WTC11 (cell line): ENCODE measurements at places on chromosomes 3 and 15.

GRCh38 chr15:74788683-74789151, 6.8 kb downstream of the CSK start:
- peak; percentile 48 for DNase-seq

GRCh38 chr3:101939361-101940049, 90.2 kb downstream of the NFKBIZ start:
- DNase-seq = no peak

DNA sequence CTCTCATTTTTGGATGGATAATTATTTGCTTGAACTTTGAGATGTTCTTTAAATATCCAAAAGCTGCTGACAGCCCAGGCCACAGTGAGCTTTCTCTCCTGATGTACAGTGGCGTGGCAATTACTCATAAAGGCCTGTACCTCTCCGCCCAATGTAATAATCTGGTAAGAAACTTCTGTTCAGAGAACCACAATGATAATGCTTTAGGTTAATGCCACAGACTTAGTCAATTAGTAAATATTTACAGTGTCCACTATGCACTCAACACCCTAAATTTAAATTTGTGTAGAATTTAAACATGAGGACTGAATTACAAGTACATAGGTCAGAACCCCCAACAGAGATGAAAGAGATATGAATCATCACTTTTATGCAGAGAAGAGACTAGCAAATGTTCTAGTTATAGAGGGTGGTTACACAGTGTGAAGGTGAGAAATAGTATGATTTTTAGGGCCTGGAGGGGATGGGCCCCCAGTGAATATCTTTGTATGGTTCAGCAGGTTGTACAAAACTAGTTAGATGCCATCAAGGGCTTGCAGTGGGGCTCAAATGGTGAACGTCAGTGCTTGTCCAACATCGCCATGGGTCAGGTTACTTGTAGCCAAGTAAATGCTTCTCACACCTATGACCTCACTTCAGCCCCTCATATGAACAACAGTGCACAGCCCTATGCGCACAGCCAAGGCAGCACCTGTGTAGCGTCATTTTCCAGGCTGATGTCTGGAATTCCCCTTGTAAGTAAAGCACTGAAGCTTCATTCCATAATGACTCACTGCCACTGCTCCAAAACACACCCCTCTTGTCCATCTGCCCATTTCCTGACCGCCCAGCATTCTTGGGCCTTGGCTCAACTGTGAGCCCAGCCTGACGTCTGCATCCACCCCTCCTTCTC, 13.3 kb downstream of the ABHD2 start:
- no peak for DNase-seq

DNA sequence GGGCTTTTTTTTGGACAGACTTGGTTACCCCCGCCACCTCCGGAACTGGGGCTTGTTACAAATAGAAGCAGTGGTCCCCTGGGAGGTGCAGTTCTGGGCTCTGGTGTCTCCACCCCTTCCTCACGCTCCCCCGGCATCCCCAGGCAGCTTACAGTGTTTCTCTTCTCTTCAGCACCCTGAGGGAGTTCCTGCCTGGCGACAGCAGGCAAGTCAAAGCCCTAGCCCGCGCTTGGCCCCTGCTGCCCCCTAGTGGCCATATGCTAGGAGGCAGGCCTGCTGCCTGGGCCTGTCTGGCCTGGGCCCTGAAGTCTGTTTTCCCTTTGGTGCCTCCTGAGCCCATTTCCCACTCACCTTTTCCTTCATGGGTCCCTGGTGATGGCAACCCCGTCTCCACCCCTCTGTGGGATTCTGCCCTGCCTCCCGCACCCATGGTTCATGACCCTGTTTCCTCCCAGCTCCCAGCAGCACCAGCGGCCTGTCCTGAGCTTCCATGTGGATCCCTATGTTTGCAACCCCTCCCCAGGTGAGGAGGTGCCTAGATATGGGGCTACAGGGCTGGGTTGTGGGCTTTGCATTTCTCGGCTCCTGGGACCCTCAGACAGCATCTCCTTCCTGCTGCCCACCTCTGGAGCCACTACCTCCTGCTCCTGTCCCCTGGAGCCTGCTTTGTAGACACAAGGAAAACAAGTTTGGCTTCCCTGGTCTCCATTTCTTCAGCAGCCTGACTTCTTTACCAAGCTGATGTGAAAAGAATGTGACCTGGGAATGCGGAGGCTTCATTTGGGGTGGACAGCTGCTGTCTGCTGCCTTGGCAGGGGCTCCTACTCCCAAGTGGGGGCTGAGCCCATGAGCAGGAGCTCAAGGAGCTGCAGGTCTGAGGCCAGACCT, 2.2 kb downstream of the SNX22 start:
- peak; percentile 96 for DNase-seq

DNA sequence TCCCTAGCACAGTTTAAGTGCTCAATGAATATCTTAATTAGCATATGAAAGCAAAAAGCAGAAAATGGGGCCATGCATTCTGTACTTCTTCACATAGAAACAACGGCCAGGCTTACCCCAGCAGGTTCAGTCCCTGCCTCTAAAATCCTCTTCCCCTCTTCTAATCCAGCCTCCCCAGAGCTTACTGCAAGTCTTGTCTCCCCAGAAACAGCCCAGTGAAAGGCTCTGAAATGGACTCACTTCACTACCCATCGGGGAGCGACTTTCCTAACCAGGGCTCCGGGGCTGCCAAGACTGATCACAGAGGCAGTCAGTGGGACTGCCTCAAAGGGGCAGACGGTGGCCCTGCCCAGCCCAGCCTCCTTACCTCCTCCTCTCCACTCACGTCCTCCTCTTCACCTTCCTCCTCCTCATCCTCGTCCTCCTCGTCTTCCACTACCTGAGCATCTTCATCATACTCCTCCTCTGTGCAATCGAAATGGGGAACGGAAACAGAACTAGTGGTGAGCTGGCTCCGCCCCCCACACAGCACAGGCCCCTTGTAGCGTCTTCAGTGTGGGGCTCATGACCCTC, 38.0 kb downstream of the ANP32A start:
- no peak for DNase-seq

GRCh38 chr3:188007897-188008296, 146.1 kb upstream of the LPP start:
- DNase-seq = no peak

DNA sequence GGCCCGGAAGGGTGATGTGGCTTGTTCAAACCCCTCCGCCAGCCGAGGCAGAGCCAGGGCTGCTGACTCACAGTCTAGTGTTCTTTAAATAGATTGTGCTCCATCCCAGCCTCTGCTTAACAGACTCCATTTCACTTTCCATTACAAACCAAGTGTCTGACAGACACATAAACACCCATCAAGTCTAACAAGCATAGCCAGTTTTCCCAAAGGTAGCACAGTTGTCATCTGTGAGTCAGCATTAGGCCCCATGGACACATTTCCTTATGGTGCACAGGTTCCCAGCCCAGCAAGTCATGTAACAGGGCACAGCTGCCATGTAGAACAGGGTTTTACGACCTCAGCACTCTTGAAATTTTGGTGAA, 109.9 kb upstream of the RAP2B start:
- no peak for DNase-seq

GRCh38 chr3:161744366-161744765, 247.8 kb downstream of the OTOL1 start:
- DNase-seq = no peak

- no peak for DNase-seq
Observed at GRCh38 chr3:51947215-51947900, 5.2 kb downstream of the PARP3 start.

- no peak for DNase-seq
Observed at GRCh38 chr3:39407259-39407629, 724 bp downstream of the RPSA start.

GRCh38 chr3:11140713-11141104, 13.6 kb upstream of the HRH1 start:
- no peak for DNase-seq

DNA sequence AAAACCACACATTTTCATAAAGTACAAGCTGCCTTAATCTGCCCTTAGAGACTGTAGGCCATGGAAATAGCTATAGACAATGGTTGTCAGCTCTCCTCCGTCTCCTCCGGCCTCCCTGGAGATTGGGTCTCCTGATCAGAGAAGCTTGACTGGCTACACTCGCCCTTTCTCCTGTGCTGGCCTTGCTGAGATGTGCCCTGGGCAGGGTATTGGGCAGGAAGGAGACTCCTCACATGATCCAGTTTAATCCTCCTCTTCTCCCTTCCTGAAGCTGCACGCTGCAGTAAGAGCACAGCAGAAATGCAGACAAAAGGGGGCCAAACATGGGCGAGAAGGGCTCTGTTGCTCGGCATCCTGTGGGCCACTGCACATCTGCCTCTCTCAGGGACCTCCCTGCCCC, at the start of gene SLC24A5:
Gene SLC24A5 (plus strand): TSS at position 246 of the 400 bp plus-strand sequence. CDS start 55 bp downstream, at position 301.
- no peak for DNase-seq

GRCh38 chr15:38002883-38003477, 68.5 kb downstream of the TMCO5A start:
- peak; percentile 79 for DNase-seq

- DNase-seq = no peak
Observed at GRCh38 chr3:141915766-141916165, 39.3 kb downstream of the ATP1B3 start.

GRCh38 chr15:83838763-83839162, 184.8 kb downstream of the ADAMTSL3 start:
- DNase-seq = no peak

- no peak for DNase-seq
Observed at GRCh38 chr3:68751888-68752287, 180.5 kb downstream of the TAFA4 start.

- no peak for DNase-seq
Observed at GRCh38 chr15:52361494-52361893, 65.9 kb upstream of the MYO5C start.

DNA sequence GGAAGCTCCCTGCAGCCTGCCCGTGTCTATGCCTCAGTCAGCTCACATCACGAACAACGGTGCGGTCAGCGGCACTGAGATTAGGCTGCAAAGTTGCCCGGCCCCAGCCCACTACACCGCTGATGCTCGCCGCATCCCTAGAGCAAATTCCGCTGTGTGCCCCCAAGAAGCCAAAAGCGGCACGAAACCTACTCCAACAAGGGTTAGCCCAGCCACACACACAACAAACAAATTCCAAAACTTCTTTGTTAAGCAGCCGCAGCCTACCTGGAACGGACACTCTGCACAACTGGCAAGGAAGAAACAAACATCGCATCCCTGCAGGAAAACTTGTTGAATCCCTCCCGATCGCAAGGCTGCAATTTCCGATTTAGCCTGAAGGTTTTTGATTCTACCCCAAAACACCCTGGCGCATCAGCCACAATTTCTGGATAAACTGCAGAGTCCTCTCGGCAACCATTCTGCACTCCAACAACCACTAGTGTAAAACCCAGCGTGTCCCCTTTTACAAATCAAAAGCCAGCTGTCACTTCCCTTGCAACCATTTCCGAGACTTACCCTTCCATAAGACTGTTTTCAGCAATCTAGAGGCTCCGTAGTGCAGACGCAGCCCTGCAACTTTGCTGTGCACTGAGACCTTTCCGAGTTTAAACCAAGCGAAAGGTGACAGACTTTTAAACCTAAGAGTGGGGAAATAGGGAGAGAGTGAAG, 449 bp downstream of the ROBO1 start:
- DNase-seq = peak; percentile 25

- DNase-seq = no peak
Observed at GRCh38 chr3:105233010-105233409, 133.7 kb upstream of the ALCAM start.

GRCh38 chr3:175593331-175593730, 734.2 kb downstream of the NAALADL2 start:
- no peak for DNase-seq

- no peak for DNase-seq
Observed at GRCh38 chr3:12959838-12960378, 113.3 kb downstream of the IQSEC1 start.

GRCh38 chr3:18649666-18650363, 224.7 kb upstream of the SATB1 start:
- no peak for DNase-seq

- no peak for DNase-seq
Observed at GRCh38 chr15:78002996-78003395, 74.5 kb downstream of the TBC1D2B start.

GRCh38 chr15:60563539-60564404, 84.8 kb upstream of the ICE2 start:
- DNase-seq = no peak

DNA sequence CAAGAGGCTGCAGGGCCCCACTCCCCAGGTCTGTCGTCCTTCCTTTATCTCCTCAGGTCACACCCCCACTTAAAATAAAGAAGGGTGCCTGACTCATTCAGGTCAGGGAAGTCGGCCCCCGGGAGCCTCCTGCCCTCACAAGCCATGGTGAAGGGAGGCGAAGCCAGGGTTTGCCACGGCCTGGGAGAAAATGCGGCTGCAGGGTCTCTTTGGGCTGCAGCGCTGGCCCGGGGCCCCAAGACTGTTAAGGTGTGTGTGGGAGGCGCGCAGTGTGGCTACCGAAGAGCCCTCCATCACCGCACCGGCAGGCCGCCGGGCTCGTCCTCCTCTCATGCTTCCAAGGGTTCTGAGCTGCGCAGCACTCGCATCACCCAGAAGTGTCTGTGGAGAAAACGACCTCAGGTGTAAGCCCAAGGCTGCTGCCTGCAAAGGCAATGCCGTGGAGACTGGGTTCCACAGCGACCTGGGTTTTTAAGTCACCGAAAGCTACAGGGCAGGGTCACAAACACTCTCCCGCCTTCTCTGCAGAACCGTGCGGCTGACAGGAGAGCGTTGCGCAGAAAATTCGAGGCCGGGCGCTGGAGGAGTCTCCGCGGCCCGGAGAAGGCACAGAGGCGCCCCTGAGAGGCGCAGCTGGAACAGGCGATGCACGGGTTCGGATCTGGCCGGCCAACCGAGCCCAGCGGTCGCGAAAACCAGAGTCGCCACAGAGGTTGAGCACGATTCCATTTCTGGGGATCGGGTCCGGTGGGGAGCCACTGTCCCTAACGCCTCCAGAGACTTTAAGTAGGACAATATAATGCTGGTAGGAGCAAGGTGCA, 8.7 kb downstream of the FOXL2 start:
- peak; percentile 56 for DNase-seq

GRCh38 chr3:11467875-11468274, 175.8 kb downstream of the VGLL4 start:
- no peak for DNase-seq

DNA sequence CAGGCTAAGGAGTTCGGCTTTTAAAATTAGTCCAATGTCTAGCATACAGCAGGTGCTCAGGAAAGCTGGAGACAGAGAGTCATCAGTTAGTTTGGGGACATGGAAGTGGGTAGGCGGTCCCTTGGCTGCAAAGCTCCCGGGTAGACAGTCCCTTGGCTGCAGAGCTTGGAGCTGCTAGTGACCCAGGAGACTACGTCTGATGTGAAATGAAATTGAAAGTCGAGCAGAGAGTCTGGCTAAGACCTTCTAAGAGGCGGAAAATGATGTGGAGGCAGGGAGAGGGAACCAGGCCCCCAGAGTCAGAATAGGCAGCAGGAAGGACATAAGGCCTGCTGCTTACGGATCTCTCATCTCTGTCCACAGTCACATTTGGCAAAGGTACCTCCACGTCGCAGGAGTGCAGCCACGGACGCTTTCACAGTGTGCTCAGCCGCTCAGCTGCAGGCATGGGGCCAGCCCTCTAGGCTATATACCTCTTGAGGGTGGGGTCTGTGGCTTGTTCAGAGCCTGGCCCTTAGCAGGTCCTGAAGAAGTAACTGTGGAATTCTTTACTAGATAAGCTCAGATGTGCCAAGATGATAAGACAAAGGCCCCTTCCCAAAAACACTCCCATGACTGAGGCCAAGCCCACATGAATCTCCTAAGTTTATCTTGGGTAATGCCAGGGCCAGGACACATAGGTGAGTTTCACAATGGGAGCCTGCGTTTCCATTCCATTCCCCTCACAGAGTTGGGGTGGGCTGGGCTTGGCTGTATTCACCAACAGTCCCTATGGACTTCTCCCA, 131.7 kb downstream of the XXYLT1 start:
- no peak for DNase-seq
